ENCODE measurements at places on chromosomes 13 and 19. TPM values are rescaled to one million over a fixed set of nuclear protein-coding genes. Genes with fewer than 3 reads are reported as not detected.
A peak's percentile ranks its signal among the peaks of the same experiment; 100 is the strongest.

RPL18 gene
- total RNA-seq = 1,968 TPM

MEIOSIN gene
- total RNA-seq = 0.08 TPM

APBA3 gene
- total RNA-seq = 21.9 TPM

SIGLEC12 gene
- total RNA-seq = 0.33 TPM

GRCh38 chr19:48967346-48968178 is 2.5 kb downstream of the FTL start:
- H3K27ac ChIP-seq = peak overlapping the region; percentile 97
- no peak for DNase-seq
- H3K4me3 ChIP-seq = peak overlapping the region; percentile 99
- H3K4me1 ChIP-seq = peaks cover 39% of the 10 kb centered on the region
- H3K27me3 ChIP-seq = peaks cover 4% of the 10 kb centered on the region
- peaks cover 34% of the 10 kb centered on the region for H3K36me3 ChIP-seq

GRCh38 chr13:93977986-93978385 is 501.5 kb downstream of the DCT start:
- H3K4me3 ChIP-seq = no peak overlapping the region
- no peaks in the 10 kb centered on the region for H3K4me1 ChIP-seq
- no peak overlapping the region for H3K27ac ChIP-seq
- H3K36me3 ChIP-seq = no peaks in the 10 kb centered on the region
- no peak for DNase-seq

DNA sequence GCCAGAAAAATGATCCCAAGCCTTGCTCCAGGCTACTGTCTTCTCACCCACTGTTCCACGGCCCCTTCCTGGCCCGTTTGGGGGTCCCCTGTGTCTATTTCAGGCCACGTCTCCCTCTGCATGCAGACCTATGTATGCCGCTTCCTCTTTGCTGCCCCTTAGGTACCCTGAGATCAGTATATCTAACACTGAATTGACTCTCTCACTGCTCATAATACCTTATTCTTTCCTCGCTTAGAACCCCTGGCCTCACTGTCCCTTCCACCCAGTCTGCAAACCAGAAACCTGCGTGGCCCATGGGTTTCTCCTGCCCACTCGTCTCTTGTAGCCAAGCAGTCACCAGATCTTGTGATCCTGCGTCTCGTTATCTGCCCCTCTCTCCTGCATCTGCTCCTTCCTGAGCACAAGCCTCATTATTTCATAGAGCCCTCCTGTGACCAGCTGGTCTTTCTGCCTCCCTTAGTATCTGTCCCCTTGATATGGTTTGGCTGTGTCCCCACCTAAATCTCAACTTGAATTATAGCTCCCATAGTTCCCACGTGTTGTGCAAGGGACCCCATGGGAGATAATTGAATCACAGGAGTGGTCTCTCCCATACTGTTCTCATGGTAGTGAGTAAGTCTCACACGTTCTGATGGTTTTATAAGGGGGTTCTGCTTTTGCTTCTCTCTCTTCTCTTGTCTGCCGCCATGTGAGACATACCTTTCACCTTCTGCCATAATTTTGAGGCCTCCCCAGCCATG is 109.0 kb upstream of the RNF113B start:
- no peak overlapping the region for H3K27ac ChIP-seq
- H3K4me3 ChIP-seq = no peak overlapping the region
- DNase-seq = no peak
- H3K4me1 ChIP-seq = no peaks in the 10 kb centered on the region
- H3K27me3 ChIP-seq = no peaks in the 10 kb centered on the region

DNA sequence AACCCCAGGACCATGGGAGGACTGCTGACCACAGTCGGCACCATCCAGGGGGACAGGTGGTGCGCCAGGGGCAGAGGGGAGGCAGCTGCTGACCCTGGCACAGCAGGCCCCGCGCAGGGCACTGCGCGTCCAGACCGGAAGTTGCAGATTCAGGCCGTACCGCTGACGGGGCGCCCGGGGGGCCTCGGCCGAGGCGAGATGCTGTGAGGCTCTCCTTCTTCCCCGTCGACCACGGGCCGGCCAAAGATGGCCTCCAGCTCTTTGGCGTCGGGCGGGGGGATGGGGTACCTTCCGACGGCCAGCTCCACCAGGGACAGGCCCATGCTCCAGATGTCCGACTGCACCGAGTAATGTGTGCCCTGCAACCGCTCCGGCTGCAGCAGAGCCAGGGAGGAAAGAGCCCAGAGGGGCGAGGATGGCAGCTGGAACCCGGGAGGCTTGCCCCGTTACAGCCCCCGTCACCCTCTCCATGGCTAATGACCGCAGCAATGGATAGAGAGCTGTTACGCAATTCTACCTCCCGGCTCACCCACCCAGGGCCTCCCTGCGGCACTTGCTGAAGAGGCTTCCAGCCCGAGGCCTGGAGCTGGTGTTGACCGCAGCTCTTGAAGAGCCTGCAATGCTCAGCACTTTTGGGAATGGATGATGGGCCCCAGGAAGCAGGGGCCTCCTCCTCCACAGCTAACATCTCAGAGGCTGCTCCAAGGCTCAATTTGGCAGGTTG is 24.7 kb downstream of the MAP2K2 start:
- peaks cover 3% of the 10 kb centered on the region for H3K4me1 ChIP-seq
- no peak overlapping the region for H3K27ac ChIP-seq
- H3K4me3 ChIP-seq = no peak overlapping the region

DNA sequence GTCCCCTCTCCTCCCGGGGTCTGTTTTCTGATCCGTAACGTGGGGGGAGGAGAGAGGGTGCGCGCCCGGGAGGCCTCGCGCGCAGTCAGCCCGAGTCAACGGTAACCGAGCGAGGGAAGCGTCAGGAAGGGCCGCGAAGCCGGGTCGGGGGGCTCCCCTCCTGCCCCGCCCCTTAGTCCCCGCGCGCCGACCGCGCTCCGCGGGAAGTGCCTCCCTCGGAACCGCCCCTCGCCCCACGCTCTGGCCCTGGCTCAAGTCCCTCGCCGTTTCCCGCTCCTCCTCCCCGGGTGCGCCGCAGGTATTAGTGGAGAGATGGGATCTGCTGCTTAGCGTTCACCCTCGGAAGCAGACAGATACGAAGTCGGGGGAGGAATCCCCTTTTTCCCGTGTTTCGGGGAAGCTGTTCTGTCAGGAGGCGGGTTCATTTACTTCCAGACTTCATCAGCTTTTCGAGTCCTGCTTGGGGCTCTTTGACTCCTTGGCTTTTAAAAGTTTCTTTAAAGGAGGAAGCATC is 770 bp downstream of the HNRNPM start:
- peaks cover 40% of the 10 kb centered on the region for H3K4me1 ChIP-seq
- no peaks in the 10 kb centered on the region for H3K27me3 ChIP-seq
- peak overlapping the region; percentile 92 for H3K4me3 ChIP-seq

GRCh38 chr13:24606486-24607170 is 73.6 kb upstream of the ATP12A start:
- H3K4me1 ChIP-seq = peaks cover 32% of the 10 kb centered on the region
- H3K4me3 ChIP-seq = no peak overlapping the region
- peak overlapping the region; percentile 71 for H3K27ac ChIP-seq

DNA sequence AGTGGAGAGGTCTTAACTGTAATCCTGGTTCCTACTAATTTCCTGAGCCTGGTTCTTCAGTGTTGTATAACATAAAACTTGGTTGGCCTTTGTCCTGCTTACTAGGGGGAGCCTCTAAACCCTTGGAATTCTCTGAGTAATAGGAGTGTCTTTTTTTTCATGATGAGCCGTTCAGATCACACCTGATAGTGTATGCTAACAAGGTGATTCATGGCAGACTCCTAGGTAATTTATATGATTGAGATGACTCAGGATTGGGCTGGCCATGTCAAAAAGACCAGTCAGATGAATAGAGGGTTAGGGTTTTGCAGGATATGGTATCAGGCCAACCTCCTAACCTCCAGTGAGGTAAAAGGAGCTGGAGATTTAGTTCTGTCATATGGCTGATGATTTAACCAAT is 135.8 kb upstream of the KLF12 start:
- H3K27ac ChIP-seq = no peak overlapping the region
- peaks cover 30% of the 10 kb centered on the region for H3K36me3 ChIP-seq
- no peaks in the 10 kb centered on the region for H3K27me3 ChIP-seq
- no peak overlapping the region for H3K4me3 ChIP-seq
- peaks cover 15% of the 10 kb centered on the region for H3K4me1 ChIP-seq

GRCh38 chr19:39935364-39935661 is 879 bp upstream of the FCGBP start:
- no peak overlapping the region for H3K4me3 ChIP-seq
- H3K27me3 ChIP-seq = no peaks in the 10 kb centered on the region
- peaks cover 29% of the 10 kb centered on the region for H3K36me3 ChIP-seq
- H3K4me1 ChIP-seq = peaks cover 64% of the 10 kb centered on the region

DNA sequence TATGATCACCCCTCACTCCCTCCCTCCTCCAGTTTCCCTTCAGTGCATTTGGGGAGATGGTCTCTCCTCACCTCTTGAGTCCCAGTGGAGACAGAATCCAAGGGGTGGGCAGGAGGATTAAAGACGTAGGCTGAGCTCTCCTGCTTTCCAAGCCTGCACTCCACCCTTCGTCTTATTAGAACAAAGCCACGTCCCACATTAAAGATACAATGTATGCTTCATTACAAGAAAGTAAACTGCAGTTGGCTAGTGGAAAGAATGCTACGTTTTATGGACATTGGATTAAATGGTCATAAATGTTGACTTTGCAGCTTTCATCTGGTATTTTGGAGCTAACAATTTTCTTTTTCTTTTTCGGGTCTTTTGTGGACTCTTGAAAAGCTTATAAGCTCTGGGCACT is 1.5 kb upstream of the KLK11 start:
- H3K4me1 ChIP-seq = no peaks in the 10 kb centered on the region
- H3K36me3 ChIP-seq = no peaks in the 10 kb centered on the region
- DNase-seq = no peak
- H3K4me3 ChIP-seq = no peak overlapping the region

DNA sequence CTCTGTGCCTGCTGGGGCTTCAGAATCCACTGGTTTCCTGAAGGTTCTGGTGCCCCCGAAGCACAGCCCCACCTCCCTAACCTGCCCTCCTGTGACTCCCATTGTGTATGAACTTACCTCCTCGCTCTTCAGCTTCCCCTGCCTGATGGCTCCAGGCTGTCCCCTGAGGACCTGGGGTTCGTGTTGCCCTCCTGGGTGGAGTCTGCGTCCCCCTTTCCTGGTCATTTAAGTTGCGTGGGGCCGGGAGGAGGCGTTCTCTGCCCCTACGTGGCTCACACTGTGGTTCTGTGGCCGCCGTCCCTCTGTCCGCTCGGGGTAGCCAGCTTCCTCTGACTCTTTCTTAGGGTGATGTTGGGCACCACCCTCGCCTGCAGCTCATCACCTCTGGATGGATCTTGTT is 13.9 kb downstream of the TFDP1 start:
- H3K4me1 ChIP-seq = peaks cover 14% of the 10 kb centered on the region
- no peak overlapping the region for H3K4me3 ChIP-seq
- DNase-seq = no peak
- H3K36me3 ChIP-seq = peaks cover 53% of the 10 kb centered on the region
- no peaks in the 10 kb centered on the region for H3K27me3 ChIP-seq

GRCh38 chr13:43786766-43787517 is at the start of gene ENOX1:
ENOX1 (minus strand) TSS chr13:43786972.
- no peaks in the 10 kb centered on the region for H3K36me3 ChIP-seq
- peaks cover 61% of the 10 kb centered on the region for H3K27me3 ChIP-seq
- H3K4me3 ChIP-seq = peak within 1 kb of the TSS; percentile 75
- H3K4me1 ChIP-seq = peaks cover 2% of the 10 kb centered on the region

GRCh38 chr19:313169-313987 is 22.2 kb upstream of the PLPP2 start:
- peaks cover 26% of the 10 kb centered on the region for H3K36me3 ChIP-seq
- H3K27me3 ChIP-seq = no peaks in the 10 kb centered on the region
- H3K27ac ChIP-seq = no peak overlapping the region
- no peak for DNase-seq
- no peak overlapping the region for H3K4me3 ChIP-seq
- H3K4me1 ChIP-seq = no peaks in the 10 kb centered on the region

DNA sequence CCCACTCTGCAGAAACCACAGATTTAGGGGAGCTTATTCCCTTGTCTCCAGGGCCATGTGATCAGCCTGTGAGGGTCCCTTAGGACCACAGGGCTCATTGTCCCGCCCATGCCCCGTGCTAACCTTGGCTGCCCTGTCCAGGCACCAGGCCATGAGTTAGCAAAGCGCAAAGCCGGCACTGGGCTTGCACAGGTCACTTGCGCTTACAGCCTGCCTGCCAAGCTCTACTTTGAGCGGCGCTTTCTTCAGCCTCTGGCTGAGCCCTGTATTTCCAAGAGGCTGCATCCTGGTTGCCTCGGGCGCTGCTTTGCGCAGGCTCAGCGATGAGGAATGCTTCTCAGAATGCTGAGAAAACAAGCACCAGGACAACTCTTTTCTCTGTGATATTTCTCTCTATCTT is 188.0 kb downstream of the TDRD3 start:
- no peaks in the 10 kb centered on the region for H3K27me3 ChIP-seq
- no peaks in the 10 kb centered on the region for H3K36me3 ChIP-seq
- H3K4me1 ChIP-seq = peaks cover 5% of the 10 kb centered on the region

- peaks cover 10% of the 10 kb centered on the region for H3K27me3 ChIP-seq
- H3K27ac ChIP-seq = no peak overlapping the region
- peak; percentile 31 for DNase-seq
These were observed 108.7 kb downstream of the TEX29 start for GRCh38 chr13:111429064-111429558.

GRCh38 chr13:113564331-113565023 is 20.1 kb upstream of the TFDP1 start:
- H3K4me3 ChIP-seq = no peak overlapping the region
- H3K27ac ChIP-seq = no peak overlapping the region
- no peaks in the 10 kb centered on the region for H3K36me3 ChIP-seq
- peaks cover 4% of the 10 kb centered on the region for H3K4me1 ChIP-seq

DNA sequence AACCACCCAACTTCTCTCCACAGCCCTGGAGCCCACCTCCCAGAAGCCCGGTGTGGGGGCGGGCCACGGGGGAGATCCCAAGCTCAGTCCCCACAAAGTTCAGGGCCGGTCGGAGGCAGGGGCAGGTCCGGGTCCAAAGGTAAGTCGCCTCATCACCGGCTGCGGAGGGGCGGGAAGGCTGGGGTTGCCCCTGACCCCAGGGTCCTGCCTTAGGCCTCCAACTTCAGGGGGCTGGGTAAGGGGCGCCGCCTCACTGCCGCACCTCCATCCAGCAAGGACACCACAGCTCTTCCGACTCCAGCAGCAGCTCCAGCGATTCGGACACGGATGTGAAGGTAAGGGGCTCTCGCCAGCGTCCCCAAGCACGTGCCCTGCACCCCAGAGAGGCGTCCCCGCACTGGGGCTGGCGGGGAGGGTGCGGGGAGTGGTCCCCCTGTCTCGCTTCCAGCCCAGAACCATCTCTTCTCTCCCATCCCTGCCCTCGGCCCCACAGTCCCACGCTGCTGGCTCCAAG is 358 bp downstream of the C19orf33 start:
- H3K36me3 ChIP-seq = peaks cover 3% of the 10 kb centered on the region
- H3K4me1 ChIP-seq = peaks cover 3% of the 10 kb centered on the region
- no peaks in the 10 kb centered on the region for H3K27me3 ChIP-seq
- H3K27ac ChIP-seq = no peak overlapping the region

Measured in activated naive CD8-positive, alpha-beta T cell treated with anti-CD3 and anti-CD28 coated beads for 36 hours (primary cell).